ENCODE measurements at places on chromosomes 7 and 10. TPM values are rescaled to one million over a fixed set of nuclear protein-coding genes. Genes with fewer than 3 reads are reported as not detected.

- no peaks in the 10 kb centered on the region for H3K4me1 ChIP-seq
- H3K27me3 ChIP-seq = no peaks in the 10 kb centered on the region
- no peak for DNase-seq
- H3K27ac ChIP-seq = no peak overlapping the region
- no peak overlapping the region for H3K4me3 ChIP-seq
- H3K36me3 ChIP-seq = no peaks in the 10 kb centered on the region
Measured at GRCh38 chr10:14821635-14822375, 16.0 kb downstream of the CDNF start.

H2BK1 gene
- not detected for total RNA-seq

CYP26C1 gene
- total RNA-seq = under 0.01 TPM

GRCh38 chr7:131080754-131081153, 246.9 kb upstream of the MKLN1 start:
- no peaks in the 10 kb centered on the region for H3K36me3 ChIP-seq
- H3K4me1 ChIP-seq = no peaks in the 10 kb centered on the region
- no peaks in the 10 kb centered on the region for H3K27me3 ChIP-seq
- DNase-seq = no peak
- H3K4me3 ChIP-seq = no peak overlapping the region

DNA sequence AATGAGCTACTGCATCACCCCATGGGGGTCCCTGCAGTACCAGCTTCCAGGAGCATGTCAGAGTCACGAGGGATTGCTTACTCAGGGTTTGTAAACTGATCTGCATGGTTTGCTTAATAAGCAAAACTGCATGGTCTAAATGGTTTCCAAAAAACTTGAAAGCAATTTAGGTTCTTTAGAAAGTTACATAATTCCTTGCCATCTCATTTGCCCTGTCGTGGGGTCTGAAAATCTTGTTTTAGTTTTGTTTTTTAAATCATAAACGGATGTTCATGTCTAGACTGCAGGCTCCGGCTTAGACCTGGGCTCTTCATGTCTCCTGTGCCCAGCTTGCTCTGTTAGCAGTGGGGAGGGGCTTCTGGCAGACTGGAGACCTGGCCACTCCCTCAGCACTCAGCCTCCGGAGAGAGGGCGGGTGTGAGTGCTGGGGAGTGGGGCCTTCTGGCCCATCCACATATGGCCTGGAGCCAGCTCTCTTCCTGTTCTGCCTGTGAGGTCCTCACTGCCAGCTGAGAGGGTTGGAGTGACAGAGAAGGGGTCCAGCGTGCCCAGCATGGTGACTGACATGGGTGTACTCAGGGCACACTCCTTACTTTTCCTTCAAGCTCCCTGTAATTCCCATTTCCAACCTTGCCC, 17.5 kb downstream of the PRF1 start:
- DNase-seq = peak; percentile 80
- H3K27me3 ChIP-seq = no peaks in the 10 kb centered on the region
- H3K36me3 ChIP-seq = no peaks in the 10 kb centered on the region
- peaks cover 23% of the 10 kb centered on the region for H3K4me1 ChIP-seq

ADRA2A gene
- total RNA-seq = 6.2 TPM

CYP26A1 gene
- total RNA-seq = 0.20 TPM

Data from spinal cord (tissue), 10 donors.